ENCODE measurements at places on chromosomes 7 and 10.

- DNase-seq, result no peak
Observed at GRCh38 chr10:116687633-116688032, 54.7 kb downstream of the HSPA12A start.

DNA sequence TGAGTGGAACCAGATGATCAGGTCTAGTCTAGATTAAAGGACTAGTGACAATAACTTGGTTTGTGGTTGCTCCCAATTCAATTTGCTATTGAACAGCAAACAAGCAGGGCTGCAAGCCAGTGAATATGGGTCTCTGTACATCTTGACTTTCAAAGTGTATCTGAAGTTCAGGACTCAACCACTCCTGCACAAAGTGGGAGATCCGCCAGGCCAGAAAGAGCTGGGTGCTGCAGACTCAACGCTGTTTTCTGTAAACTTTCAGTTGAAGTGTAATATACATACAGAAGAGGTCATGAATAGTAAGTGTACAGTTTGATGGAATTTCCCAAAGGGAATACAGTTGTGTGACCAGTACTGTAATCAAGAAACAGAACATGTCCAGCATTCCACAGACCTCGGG, 416.6 kb downstream of the RPS24 start:
- no peak for DNase-seq

DNA sequence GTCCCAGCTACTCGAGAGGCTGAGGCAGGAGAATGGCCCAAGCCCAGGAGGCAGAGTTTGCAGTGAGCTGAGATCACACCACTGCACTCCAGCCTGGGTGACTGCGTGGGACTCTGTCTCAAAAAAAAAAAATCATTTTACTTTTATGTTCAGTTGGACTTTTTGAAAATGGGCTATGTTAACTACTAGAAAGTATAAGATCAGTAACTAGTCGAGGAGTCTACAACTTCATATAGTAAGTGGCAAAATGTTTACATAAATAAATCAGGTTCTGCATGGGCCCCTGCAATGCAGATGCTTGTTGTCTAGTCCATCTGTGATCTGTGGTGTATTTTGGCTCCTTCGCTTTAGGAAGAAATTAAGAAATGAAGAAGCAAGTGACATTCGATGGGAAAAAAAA, 12.3 kb upstream of the ADO start:
- DNase-seq, result no peak

GRCh38 chr7:39392151-39392550, 174.1 kb upstream of the YAE1 start:
- DNase-seq, result no peak

GRCh38 chr7:142855114-142855743, 353 bp downstream of the EPHB6 start:
- no peak for DNase-seq

- DNase-seq, result no peak
Observed at GRCh38 chr7:82472966-82473365, 29.4 kb upstream of the CACNA2D1 start.

DNA sequence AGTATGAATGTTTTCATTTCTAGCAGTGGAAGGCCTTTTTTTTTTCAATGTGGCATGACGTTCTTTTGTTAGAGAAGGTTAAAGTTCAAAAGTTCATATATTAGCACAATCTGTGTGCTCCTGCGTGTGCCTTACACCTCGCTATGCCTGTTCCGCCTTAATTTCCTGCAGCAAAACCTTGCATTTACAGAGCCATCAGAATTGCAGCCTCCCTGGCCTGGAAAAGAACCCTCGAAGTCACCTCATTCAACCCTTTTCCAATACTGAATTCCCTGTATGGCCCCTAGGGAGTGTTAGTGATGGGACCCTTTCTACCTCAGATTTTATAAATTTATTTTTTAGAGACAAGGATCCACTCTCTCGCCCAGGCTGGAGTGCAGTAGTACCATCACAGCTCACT, 103.5 kb upstream of the ZNF438 start:
- no peak for DNase-seq

GRCh38 chr10:131882590-131883451, 18.0 kb upstream of the PPP2R2D start:
- DNase-seq, result no peak

GRCh38 chr10:127922675-127923366, 15.9 kb downstream of the PTPRE start:
- no peak for DNase-seq

DNA sequence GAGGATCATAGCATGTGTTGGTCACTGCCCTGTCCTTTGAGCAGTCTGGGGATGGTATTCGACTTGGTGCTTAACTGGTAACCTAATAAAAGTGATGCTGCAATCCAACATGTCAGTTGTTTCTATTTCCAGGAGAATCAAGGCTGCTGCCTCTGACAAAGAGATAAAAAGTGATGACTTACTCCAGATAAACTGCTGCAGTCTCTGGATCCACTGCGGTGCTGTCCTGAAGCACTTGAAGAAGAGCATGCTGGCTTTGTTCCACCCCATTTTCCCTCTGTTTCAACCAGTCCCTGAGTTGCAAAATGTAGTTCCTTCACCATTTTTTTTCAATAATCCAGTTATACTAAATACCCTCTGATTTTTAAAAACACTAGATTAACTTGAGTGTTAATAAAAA, 403.5 kb upstream of the ANKRD30A start:
- DNase-seq, result peak; percentile 7

- no peak for DNase-seq
Observed at GRCh38 chr10:29908962-29909361, 150.4 kb downstream of the JCAD start.

DNA sequence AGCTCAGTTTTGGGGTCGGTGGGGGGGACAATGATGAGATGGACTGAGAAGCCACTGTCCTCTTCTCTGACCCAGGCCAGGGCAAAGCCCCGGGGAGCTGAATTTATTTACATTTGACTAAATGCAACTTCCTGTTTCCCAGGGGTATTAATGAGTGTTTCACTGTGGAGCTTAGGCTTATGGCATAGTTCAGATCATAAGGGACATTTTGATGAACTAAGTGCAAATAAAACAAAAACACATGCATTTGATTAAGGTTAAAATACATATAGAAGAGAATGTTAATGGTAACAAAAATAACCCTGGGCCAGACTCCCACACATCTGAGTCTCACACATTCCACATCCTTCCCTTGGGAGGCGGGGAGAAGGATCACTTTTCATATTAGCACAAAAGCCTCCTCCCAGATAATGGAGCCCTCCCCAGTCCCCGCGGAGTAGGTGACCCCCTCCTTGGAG, 320.6 kb downstream of the FRMD4A start:
- DNase-seq, result peak; percentile 61

- peak; percentile 7 for DNase-seq
Observed at GRCh38 chr7:123649964-123650363, 5.7 kb upstream of the LMOD2 start.

GRCh38 chr10:66521506-66521905, 404.3 kb upstream of the LRRTM3 start:
- no peak for DNase-seq

- DNase-seq, result no peak
Observed at GRCh38 chr7:148872188-148872587, 11.9 kb downstream of the EZH2 start.

- DNase-seq, result no peak
Observed at GRCh38 chr7:22117222-22117621, 171.5 kb upstream of the CDCA7L start.

DNA sequence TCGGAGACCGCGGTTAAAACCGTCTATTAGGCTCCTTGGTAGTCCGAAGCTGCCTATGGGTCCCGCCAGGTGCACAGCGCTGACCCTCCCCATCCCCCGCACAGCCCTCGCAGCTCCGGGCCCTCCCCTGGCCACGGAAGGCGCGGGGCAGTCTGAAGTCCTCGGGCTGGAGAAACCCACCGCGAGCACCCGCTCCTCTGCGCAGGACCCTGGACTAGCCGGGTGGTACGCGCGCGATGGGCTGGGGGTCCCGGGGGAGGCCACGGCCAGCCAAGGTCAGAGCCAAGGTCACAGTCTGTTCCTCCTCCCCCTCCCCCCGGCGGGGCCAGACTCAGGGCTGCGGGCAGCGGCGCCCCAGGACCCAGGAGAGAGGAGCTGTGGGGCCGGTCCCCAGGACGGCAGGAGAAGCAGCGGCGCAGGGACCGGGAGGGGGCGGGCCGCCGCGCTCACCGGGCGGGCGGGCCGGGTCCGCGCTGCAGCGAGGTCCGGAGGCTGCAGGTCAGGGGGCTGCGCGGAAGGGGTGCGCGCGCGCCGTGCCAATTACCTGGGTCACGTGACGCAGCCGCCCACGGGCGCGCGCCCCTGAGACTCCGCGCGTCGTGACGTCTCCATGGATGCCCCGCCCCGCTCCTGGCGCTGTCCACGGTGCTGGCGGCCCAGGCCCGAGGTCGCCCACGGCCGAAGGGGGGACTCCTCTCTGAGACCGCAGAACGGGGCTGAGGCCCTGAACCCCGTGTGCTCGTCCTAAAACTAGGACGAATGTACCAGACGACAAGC, at the start of gene OGDHL:
Gene OGDHL, minus strand, starts transcription at position 535 of the 777 bp plus-strand sequence. CDS start 3,731 bp downstream, outside the sequence.
- DNase-seq, result no peak

GRCh38 chr10:3425261-3425660, 252.7 kb upstream of the PITRM1 start:
- DNase-seq, result no peak

GRCh38 chr7:41820111-41820671, 117.3 kb upstream of the INHBA start:
- DNase-seq, result no peak

- no peak for DNase-seq
Observed at GRCh38 chr10:73886661-73887293, 12.4 kb upstream of the CAMK2G start.

- DNase-seq, result no peak
Observed at GRCh38 chr10:96999987-97000386, 167.9 kb downstream of the LCOR start.

GRCh38 chr10:34826221-34826620, 11.1 kb upstream of the PARD3 start:
- no peak for DNase-seq

GRCh38 chr10:9957351-9957750, 1060.3 kb upstream of the CELF2 start:
- DNase-seq, result no peak

DNA sequence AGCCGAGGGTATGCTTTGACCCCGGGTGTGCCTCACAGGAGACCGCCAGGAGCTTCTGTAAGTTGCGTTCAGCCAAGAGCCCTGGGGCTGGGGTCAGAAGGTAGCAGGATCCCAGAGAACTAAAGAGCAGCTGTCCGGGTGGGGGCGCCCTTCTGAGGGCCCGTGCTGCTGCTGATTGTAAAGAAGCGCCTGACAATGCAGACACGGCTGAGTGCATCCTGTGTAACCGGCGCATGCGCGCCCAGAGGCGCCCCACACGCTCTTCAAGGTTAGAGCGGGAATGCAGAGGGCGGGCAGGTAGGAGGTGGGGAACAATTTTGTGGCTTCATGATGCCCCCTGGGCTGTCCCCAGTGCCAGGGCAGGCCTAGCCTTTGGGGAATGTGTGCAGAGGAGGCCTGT, 210.2 kb upstream of the CTBP2 start:
- no peak for DNase-seq

DNA sequence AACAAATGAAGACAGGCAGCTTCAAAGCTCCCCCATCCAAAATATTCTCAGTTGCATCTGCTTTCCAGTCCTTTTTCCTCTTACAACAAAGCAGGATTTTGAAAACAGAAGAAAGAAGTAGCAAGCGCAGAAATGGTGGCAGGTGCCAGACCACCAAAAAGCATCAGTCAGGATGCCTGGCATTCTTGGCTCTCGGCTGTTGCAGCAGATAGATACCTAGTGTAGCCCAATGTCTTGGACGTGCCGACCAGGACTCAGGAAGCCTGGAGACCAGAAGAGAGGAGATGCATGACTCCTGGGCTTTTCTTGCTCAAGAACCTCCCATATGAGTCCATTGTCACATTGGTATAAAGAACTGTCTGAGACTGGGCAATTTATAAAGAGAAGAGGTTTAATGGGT, 115.2 kb downstream of the RAB18 start:
- no peak for DNase-seq

- no peak for DNase-seq
Observed at GRCh38 chr10:97329766-97330165, 4.8 kb downstream of the FRAT2 start.

DNA sequence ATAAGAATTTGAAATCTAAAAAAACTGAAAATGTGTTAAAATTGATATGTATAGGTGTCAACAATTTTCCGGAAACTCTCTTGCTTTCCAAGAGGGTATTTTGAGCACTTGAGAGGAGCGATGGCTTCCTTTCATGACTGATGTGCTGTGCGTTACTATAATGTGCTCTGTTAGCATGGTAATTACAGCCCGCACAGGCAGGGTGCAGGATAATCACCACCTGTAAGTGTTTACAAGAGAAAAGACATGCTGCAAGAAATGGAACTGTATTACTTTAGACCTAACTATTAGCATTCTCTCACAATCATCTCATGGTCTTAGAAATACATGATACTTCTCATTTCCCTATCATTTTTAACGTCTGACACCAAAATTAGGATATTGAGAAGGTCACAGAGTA, 92.4 kb upstream of the ADARB2 start:
- no peak for DNase-seq

DNA sequence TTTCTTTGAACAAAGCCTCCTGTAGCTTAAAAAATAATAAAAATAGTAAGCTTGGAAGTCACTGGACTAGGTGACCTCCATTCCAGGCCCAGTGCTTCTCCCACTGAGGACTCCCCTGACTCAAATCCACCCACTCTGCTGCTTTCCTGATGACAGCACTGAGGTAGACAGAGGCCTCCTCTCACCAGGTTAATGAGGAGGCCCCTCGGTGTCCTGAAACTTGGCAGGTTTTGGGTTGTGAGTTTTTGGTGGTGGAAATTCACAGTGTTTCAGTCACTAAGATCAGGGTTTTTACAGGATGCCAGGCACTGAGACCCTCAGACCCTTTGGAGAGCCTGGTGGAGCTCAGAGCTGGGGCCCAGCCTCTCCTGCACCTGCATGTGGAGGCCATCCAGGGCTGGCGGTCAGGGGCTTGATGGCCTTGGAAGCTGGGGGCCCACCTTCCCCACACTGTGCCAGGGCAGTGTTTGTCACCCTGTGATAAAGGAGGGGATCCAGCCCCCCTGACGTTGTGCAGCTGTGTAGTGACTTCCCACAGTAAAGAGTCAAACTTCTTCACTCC, 19.1 kb downstream of the TSPAN14 start:
- DNase-seq, result no peak

- no peak for DNase-seq
Observed at GRCh38 chr7:112134039-112134438, 72.2 kb downstream of the DOCK4 start.

DNA sequence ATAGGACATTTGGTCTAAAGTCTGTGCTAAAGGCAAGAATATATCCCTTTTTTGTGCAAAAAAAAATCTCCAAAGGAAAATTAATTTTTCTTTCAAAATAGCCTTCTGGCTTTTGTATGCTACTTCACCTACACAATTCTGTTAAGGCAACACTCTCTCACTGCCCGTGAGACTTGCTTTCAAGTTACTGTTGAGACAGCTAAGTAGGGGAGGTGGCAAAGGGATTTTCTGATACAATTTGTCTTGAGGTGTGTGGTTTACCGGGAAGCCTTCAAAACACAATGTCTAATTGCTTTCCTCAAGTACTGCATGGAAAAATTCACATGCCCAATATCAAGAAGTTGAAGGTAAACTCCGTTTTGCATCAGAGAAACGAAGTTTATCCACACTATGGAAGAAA, 50.8 kb upstream of the RSU1 start:
- DNase-seq, result no peak

GRCh38 chr7:48058990-48059389, 23.6 kb downstream of the C7orf57 start:
- DNase-seq, result no peak

Measured in hepatic stellate cell (primary cell).